ENCODE measurements at places on chromosomes 4 and X.

GRCh38 chr4:7357323-7357722 lies 77.4 kb downstream of the PSAPL1 start:
- no peak for DNase-seq

GRCh38 chrX:47390780-47391179 lies 20.4 kb downstream of the ZNF157 start:
- DNase-seq: no peak

- no peak for DNase-seq
Observed at GRCh38 chr4:176769514-176769913, 23.2 kb downstream of the VEGFC start.

DNA sequence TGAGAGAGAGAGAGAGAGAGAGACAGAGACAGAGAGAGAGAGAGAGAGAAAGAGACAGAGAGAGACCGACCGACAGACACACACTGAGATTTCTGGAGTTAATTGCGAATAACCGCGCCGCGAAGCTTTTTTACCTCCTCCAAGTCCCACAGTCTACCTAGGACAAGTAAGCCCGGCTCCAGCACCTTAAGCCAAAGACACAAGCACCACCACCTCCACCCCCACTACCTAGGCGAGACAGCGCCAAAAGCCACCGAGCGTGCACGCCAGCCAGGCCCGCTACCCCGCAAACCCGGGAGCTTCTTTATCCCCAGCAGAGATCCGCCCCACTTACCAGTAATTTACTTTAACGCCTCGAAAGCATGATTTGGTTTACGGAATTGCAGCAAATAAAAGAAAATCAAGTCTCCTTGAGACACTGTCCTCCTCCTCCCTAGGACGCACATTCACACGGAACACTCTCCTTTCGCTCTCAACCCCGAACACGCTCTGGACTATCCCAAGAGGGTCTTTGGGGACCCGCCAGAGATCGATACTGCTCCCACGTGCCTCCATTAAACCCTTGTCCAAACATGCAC lies 649.6 kb upstream of the DIPK2B start:
- DNase-seq: no peak

- DNase-seq: no peak
Observed at GRCh38 chr4:184387351-184387750, 87.0 kb downstream of the IRF2 start.

GRCh38 chr4:81594490-81595159 lies 122.9 kb upstream of the RASGEF1B start:
- no peak for DNase-seq

GRCh38 chr4:93501946-93502345 lies 326.6 kb upstream of the ATOH1 start:
- DNase-seq: no peak

DNA sequence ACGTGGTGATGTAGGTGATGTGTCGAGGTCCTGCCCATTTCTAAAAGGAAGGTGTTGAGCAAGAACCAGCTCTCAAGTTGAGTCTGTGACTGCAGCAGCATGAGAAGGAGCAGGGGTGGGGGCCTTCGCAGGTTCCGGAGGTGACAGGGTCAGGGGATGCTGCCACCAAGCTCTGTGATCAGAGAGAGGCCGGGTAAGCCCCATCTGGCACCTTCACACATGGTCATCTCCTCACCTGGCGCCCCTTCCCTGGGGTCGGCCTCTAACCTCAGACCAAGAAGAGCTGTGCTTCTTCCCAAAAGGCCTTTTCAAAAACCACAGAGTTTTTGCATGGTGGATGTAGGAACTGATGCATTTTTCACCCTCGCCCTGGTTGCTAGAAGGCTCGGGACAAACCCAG lies 137.6 kb downstream of the CPZ start:
- DNase-seq: no peak

DNA sequence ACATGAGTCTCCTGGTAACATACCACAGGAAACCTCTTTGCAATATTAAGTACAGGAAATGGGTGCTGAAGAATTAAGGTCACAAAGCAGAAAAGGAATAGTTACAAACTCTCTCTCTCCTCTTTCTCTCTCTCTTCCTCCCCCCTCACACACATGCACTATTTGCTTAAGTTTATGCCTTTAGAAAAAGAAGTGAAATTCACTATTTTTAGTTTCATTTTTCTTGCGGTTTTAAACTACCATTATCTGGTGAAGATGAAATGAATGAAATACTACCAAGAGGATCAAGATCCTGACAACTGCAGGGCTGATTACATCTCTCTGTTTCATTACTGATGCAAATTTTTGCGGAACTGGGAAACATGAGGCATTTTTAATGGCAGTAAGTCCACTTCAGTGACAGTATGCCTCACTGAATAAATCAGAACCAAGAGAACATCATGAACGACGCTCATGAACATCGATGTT lies 64.3 kb upstream of the FTHL17 start:
- no peak for DNase-seq

GRCh38 chr4:2141762-2142451 lies 82.8 kb downstream of the NAT8L start:
- DNase-seq: no peak
